Pancreas (tissue), 10 donors: ENCODE measurements at places on chromosomes 3 and 15. TPM values are rescaled to one million over a fixed set of nuclear protein-coding genes. Genes with fewer than 3 reads are reported as not detected.

DNA sequence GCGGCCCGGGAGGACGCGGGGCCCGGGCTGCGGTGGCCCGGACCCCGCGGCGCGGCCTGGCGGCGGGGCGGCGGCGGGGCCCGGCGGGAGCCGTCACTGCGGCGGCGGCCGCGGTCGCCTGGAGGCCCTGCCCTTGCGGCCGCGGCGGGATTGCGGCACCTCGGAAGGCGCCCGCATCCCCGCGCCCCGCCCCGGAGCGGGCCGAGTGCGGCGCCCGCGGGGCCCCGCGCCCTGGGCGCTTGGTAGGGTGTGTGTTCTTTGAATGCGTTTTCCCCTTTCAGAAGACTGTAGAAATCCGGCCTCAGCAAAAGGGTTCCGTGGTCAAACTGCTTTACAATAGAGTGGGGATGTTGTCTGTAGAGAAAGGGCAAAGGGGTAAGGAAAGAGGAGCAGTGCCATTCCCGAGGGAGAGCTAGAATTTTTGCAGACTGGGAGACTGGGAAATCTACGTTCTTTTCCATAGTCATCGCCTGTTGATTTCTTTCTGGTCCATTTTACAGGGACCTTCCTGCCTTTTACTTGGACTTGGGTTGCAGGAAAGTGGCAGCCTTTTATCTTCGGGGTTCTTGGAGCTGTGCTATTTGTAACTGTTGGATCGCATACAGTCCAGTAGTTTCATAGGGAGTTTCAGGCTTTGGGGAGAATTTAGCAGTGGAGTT is 630 bp downstream of the SNRK start:
- H3K27ac ChIP-seq: peak overlapping the region; percentile 81
- no peaks in the 10 kb centered on the region for H3K27me3 ChIP-seq
- DNase-seq: no peak
- H3K36me3 ChIP-seq: no peaks in the 10 kb centered on the region

LNP1 gene
- polyA plus RNA-seq: 2.3 TPM

NANOGP8 gene
- polyA plus RNA-seq: not detected

GRCh38 chr15:77532846-77533245 is 99.9 kb downstream of the LINGO1 start:
- no peak overlapping the region for H3K4me3 ChIP-seq
- H3K27ac ChIP-seq: no peak overlapping the region
- DNase-seq: no peak
- no peaks in the 10 kb centered on the region for H3K27me3 ChIP-seq
- H3K36me3 ChIP-seq: no peaks in the 10 kb centered on the region

GRCh38 chr3:128585189-128585588 is 65.4 kb downstream of the RPN1 start:
- DNase-seq: no peak
- no peaks in the 10 kb centered on the region for H3K27me3 ChIP-seq
- H3K36me3 ChIP-seq: no peaks in the 10 kb centered on the region

GUCA1C gene
- polyA plus RNA-seq: 2.9 TPM

GRCh38 chr3:182006431-182006830 is 294.7 kb downstream of the SOX2 start:
- no peaks in the 10 kb centered on the region for H3K27me3 ChIP-seq
- no peaks in the 10 kb centered on the region for H3K4me1 ChIP-seq
- no peak overlapping the region for H3K4me3 ChIP-seq
- no peak overlapping the region for H3K27ac ChIP-seq

DNA sequence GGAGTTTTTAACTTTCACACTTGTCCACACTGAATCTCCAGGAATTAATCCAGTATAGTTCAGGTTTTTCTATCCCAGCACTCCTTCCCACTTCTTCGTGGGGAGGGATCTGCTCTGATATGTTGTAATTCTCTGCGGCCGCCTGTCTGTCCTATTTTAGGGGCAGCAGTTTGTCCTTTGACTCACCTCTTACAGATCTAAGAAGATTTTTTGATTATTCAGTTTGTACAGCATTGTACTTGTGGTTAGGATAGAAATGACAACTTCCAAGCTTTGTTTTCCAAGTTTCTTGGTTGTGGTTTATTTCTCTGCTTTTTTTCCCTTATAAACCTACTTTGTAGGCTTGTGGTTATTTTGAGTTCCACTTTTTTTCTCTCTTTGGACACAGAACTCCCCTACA is 601.7 kb downstream of the SI start:
- H3K27me3 ChIP-seq: no peaks in the 10 kb centered on the region
- H3K36me3 ChIP-seq: no peaks in the 10 kb centered on the region
- no peak for DNase-seq
- no peak overlapping the region for H3K4me3 ChIP-seq

FBXO40 gene
- polyA plus RNA-seq: not detected

- no peaks in the 10 kb centered on the region for H3K4me1 ChIP-seq
- DNase-seq: no peak
- H3K27ac ChIP-seq: no peak overlapping the region
- no peak overlapping the region for H3K4me3 ChIP-seq
- H3K27me3 ChIP-seq: no peaks in the 10 kb centered on the region
Measured at GRCh38 chr3:59595830-59596229, 546.0 kb upstream of the CFAP20DC start.

DNA sequence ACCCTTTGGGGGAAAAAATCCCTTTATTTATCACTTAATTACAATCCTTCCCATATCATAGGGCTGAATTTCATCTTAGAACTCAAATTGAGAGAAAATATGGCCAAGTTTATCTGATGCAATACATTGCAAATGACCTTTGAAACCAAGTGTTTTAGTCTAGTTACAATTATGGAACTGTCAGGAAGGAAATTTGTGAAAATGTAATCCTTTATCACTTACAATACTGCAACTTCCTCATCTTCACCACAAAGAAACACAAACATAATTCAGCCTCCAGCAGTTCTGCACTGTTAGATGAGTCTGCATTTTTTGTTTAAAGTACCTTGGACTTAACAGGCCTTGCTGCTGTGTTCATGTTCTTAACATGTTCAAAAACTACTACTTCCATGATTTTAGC is 4.6 kb downstream of the CCPG1 start:
- H3K36me3 ChIP-seq: no peaks in the 10 kb centered on the region
- H3K27ac ChIP-seq: no peak overlapping the region
- no peaks in the 10 kb centered on the region for H3K27me3 ChIP-seq
- H3K4me1 ChIP-seq: peaks cover 20% of the 10 kb centered on the region

GRCh38 chr3:95721938-95722337 is 1092.5 kb upstream of the EPHA6 start:
- H3K4me3 ChIP-seq: no peak overlapping the region
- no peak overlapping the region for H3K27ac ChIP-seq
- H3K27me3 ChIP-seq: no peaks in the 10 kb centered on the region
- DNase-seq: no peak
- H3K36me3 ChIP-seq: no peaks in the 10 kb centered on the region

DNA sequence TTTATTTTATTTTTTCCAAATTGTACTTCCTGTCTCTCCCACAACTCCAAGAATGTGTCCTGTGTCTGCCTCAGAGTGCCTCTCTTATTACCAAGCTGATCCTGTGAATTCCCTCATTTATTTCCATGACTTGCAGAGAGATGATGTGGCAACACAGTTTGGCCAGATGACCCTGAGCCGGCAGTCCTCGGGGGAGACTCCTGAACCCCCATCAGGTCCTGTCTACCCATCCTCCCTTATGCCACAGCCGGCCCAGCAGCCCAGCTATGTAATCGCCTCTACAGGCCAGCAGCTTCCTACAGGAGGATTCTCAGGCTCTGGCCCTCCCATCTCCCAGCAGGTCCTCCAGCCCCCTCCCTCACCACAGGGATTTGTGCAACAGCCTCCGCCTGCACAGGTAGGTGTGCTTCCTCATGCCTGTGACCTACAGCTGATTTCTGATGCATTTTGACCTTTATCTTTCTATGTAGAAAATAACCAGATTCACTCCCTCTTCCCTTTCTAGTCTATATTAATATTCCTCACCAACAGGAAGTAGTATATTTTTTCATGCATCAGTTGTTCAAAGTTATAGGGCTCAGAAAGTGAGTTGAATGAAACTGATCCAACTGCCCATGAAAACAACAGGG is 100.0 kb downstream of the ARPP21 start:
- no peaks in the 10 kb centered on the region for H3K27me3 ChIP-seq
- DNase-seq: no peak
- H3K36me3 ChIP-seq: no peaks in the 10 kb centered on the region
- no peak overlapping the region for H3K4me3 ChIP-seq
- H3K4me1 ChIP-seq: no peaks in the 10 kb centered on the region
- no peak overlapping the region for H3K27ac ChIP-seq

DNA sequence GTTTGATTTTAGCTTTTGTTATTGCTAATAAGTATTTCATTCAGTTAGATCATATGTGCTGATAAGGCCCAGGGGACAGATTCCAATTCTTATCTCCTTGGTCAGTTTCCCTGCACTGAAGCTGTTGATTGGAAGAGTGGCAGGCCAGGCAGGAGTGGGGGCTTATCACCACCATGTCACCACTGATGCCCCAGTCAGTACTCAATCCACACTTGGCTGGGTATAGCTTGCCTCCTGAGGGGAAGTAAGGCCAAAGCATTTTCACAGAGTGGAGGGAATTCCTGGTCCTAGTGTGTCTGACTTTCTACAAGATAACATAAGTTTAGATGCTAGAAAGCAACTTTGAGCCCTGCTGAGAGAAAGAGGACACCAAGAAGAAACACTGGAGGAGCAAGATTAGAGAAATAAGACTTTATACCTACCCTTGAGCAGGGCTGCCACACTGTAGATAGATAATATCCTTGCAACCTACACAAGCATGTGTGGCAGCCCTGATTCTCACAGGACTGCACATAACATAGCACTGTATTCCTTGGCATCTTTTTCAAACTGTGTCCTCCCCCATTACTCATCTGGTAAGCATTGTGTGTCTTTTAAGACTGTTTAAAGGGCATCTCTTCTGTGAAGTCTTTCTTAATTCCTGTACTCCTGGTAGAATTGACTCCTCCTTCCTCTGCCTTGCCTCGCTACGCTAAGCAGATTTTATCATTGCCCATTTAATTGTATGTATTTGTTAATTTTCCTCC is 24.3 kb downstream of the OXNAD1 start:
- no peak overlapping the region for H3K4me3 ChIP-seq
- no peak overlapping the region for H3K27ac ChIP-seq
- no peaks in the 10 kb centered on the region for H3K36me3 ChIP-seq
- H3K4me1 ChIP-seq: no peaks in the 10 kb centered on the region
- H3K27me3 ChIP-seq: no peaks in the 10 kb centered on the region

DNA sequence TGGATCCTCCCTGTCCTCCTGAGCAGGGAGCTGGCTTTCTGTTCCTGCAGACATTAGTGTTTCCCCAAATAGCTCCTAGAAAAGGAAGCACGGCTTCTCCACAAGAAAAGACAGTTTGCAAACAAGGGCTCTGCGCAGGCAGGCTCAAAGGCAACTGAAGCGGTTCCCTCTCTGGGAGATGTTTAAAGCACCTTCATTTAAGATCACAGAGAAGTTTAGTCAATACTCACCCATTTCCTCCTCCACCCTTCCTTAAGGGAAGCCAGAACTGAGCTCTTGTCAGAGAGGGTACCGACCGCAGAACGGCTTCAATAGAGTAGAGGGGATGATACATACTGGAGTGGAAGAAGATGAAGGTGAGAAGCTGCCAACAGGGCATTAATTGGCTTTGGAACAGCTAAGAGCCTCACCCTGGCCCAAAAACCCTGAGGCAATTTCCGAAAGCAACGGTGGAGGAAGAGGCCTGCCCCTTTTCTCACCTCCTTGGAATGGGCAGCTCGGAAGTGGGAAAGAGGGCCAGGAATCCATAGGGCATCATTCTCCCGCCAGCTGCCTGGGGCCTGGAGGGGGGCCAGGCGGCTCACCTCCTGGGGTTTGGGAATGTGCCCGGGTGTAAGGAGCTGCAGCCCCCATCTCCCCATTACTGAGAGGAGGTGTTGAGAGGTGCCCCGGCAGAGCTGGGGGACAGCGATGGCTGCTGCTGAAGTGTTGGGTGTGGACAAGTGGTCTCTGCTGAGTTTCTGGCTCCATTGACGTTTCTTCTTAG is 4.8 kb upstream of the EPHB3 start:
- no peak for DNase-seq
- H3K27me3 ChIP-seq: no peaks in the 10 kb centered on the region
- peaks cover 22% of the 10 kb centered on the region for H3K4me1 ChIP-seq
- no peak overlapping the region for H3K4me3 ChIP-seq

- H3K36me3 ChIP-seq: no peaks in the 10 kb centered on the region
- no peak for DNase-seq
- H3K27me3 ChIP-seq: no peaks in the 10 kb centered on the region
- H3K4me3 ChIP-seq: no peak overlapping the region
Measured at GRCh38 chr15:31148297-31149087, 47.0 kb upstream of the TRPM1 start.

- no peak overlapping the region for H3K4me3 ChIP-seq
- no peak overlapping the region for H3K27ac ChIP-seq
- no peaks in the 10 kb centered on the region for H3K27me3 ChIP-seq
- no peak for DNase-seq
- H3K4me1 ChIP-seq: no peaks in the 10 kb centered on the region
- H3K36me3 ChIP-seq: no peaks in the 10 kb centered on the region
Measured at GRCh38 chr3:66604481-66604880, 103.7 kb upstream of the LRIG1 start.

DNA sequence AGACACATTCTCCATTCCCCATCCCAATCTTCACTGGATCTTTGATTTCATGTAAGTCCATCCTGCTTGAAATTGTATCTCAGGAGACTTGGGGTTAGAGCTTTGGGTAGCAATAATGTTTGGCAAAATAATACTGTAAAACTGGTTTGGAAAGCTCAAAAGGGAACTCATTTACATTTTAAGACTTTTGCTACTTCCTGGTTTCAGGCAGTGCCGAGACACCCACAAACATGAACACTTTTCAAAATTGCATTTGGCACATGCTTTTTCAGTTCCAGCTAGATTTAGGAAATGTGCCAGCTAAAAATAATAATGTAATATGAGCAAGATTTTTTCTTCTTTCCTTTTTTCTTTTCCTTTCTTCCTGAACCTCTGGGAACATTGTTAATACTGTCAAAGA is 145.7 kb upstream of the CBLB start:
- no peak for DNase-seq
- no peak overlapping the region for H3K4me3 ChIP-seq
- no peaks in the 10 kb centered on the region for H3K4me1 ChIP-seq
- H3K36me3 ChIP-seq: no peaks in the 10 kb centered on the region

DNA sequence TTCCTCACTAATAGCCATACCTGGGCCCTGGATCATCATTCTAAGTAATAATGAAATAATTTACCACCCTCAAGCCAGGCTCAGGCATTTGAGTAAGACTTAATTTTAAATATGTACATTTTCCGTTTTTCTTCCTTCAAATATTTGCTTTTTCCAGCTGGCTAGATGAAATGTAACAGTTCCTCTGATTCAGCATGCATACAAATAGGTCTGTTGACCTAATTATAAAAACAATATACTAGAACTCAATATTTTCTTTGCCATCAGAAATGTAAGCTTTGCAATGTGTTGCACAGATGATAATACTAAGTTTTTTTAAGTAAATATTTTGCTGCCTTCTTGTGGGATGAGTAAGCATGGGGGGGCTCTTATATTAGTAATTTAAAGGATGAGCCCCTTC is 91.6 kb downstream of the FEZF2 start:
- no peaks in the 10 kb centered on the region for H3K27me3 ChIP-seq
- no peak overlapping the region for H3K27ac ChIP-seq
- no peak overlapping the region for H3K4me3 ChIP-seq
- H3K36me3 ChIP-seq: no peaks in the 10 kb centered on the region
- H3K4me1 ChIP-seq: no peaks in the 10 kb centered on the region
